ENCODE measurements at places on chromosomes 1 and 21.

- DNase-seq, result no peak
Observed at GRCh38 chr1:228349701-228350171, 56.9 kb downstream of the TRIM11 start.

GRCh38 chr21:18265944-18266343 is 21.3 kb downstream of the CHODL start:
- no peak for DNase-seq

- no peak for DNase-seq
Observed at GRCh38 chr1:238777551-238777950, 608.8 kb upstream of the CHRM3 start.

DNA sequence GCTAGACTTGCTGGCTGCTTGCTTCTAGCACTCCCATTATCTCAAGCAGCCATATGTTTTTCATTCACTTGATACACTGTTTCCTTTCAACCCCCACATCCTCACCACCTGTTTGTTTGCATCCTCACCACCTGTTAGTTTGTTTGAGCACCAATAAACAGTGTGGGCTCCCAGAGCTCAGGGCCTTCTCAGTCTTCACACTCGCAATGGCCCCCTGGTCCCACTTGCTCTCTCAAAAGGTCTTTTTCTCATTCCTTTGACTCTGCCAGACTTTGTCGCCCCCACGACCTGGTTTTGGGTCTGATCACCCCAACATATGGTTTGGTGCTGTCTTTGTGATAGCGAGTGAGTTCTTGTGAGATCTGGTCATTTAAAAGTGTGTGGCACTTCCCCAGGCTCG is 6.2 kb upstream of the PADI4 start:
- no peak for DNase-seq

DNA sequence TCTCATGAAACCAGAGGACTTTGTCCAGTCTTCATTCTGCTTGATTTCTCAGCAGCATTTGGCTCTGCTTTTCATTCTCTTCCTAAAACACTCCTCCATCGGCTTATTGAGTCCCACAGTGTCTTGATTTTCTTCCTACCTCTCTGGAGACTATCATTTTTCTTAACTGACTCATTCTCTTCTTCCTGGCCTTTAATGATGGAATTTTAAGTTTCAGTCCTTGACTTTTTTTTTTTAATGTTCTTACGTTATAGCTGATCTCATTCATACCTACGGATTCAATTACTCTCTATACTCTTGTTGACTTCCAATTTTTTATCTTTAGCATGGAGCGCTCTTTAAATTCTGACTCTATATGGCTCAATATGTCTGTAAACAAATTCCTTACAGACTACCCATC is 111.1 kb downstream of the NEK7 start:
- no peak for DNase-seq

- no peak for DNase-seq
Observed at GRCh38 chr21:38173276-38174035, 83.3 kb upstream of the KCNJ15 start.

- no peak for DNase-seq
Observed at GRCh38 chr1:150765296-150765976, at the start of gene CTSS. Gene CTSS, minus strand, starts transcription at chr1:150765778. Its CDS starts 1,015 bp downstream, at chr1:150764763.

- DNase-seq, result no peak
Observed at GRCh38 chr1:209457401-209458125, 126.0 kb upstream of the CAMK1G start.

- no peak for DNase-seq
Observed at GRCh38 chr1:158067662-158068061, 74.2 kb downstream of the KIRREL1 start.
